ENCODE measurements at places on chromosomes 1 and 21.

DNA sequence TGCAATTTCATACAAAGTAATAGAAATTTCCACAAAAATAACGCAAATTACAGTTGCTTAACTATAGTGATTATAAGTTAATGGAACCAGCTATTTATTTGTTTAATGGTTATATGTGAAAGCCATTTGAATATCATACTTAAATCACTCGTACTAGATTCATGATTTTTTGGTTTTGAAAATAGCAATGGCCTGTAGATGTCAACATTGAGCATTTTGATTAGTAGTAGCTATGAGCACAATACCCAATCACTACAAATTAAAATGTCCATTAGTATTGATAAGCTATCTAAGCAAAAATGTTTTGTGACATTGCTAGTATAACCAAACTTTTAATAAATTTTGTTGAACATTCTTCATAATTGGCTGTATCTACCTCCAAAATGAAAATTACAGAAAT is 10.0 kb downstream of the COL24A1 start:
- DNase-seq, result no peak

DNA sequence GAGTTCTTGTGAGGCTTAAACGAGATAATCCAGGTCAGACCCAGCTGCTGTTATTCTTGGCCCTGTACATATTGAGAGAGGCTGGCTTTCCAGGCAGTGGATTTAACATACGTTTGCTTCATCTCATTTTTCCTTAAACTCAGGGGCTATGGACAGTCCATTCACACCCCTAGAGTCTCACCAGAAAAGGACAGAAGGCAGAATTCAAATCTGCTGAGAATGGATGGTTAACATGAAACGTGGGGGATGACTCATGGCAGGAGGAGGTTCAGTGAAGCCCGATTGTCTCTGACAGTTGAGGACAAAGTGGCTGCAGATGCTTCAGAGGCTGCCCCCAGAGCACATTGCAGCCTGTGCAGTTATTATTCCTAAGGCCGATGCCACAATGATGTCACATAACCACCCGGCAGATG is 39.5 kb downstream of the TGFB2 start:
- no peak for DNase-seq

- DNase-seq, result no peak
Measured at GRCh38 chr1:6245869-6246496, 2.0 kb downstream of the HES3 start.

GRCh38 chr1:102884238-102884637 is 224.1 kb downstream of the COL11A1 start:
- DNase-seq, result no peak

DNA sequence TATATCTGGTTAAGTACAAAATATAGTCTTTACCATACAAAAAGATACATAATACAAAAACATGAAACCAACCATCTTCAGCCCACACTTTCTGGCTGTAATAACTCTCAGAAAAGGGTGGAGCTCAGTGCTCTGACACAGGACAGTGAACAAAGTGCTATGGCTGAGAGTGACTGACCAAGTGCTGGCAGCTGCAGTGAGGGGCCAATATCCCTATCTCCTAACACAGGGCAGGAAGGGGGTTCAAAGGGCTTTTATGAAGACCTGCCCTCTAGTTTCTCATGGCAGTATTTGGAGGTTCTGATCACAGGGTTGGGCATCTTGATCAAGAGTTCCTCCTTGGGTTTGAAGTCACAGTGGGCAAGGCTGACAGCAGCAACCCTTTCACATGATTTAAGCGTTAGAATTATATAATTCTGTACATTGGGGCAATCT is 3.9 kb downstream of the TXNIP start:
- no peak for DNase-seq

DNA sequence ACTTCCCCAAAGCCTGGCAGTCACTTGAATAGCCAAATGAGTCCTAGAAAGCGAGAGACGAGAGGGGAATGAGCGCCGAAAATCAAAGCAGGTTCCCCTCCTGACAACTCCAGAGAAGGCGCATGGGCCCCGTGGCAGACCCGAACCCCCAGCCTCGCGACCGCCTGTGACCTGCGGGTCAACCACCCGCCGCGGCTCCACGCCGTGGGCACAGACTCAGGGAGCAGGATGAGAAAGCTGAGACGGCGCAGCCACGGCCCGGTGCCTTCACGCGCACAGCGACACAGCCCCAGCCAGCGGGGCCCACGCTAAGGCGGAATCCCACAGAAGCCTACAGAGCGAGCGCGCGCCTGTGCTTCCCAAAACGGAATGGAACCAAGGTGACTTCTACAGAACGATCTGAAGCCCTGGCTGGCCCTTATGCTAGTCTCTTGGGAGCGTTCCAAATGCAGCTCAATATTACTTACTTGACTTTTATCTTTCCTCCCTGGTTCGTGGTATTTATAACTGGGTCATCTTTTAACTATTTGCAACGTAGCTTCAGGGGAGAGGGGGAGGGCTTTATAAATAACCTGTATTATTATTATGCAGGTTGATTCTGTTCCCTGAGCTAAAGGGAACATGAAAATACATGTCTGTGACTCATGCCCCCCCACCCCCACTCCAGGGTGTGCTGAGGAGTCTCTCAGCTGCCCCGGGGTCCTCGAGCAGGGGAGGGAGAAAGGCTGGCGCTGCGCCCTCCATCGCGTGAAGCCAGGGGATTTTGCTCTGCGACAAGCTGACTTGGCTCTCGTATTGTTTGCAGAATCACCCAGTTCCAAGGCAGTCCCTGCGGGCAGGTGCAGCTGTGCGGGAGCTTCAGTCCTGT is 1.7 kb downstream of the TSPEAR start:
- no peak for DNase-seq

DNA sequence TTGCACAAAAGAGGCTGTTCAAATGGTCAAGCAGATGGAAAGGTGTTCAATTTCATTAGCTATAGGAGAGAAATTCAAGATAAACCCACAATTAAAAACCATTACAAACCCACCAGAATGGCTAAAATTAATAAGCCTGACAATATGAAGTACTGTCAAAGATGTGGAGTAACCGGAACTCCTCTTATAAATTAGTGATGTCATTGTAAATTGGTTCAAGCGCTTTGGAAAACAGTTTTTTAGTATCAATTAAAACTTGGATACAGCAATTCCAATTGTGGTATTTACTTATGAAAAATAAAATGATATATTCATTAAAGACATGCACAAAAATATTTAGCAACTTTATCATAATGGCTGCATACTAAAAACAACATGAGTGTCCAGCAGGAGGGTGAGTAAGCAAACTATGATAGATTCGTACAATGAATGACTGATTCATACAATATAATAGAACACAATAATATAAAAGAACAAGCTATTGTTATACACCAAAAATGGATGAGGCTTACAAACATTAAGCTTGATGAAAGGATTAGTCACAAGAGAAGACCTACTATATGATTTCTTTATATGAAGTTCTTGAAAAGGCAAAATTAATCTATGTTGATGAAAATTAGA is 38.4 kb upstream of the FGGY start:
- no peak for DNase-seq

GRCh38 chr1:147515045-147515869 is 26.0 kb upstream of the BCL9 start:
- no peak for DNase-seq

DNA sequence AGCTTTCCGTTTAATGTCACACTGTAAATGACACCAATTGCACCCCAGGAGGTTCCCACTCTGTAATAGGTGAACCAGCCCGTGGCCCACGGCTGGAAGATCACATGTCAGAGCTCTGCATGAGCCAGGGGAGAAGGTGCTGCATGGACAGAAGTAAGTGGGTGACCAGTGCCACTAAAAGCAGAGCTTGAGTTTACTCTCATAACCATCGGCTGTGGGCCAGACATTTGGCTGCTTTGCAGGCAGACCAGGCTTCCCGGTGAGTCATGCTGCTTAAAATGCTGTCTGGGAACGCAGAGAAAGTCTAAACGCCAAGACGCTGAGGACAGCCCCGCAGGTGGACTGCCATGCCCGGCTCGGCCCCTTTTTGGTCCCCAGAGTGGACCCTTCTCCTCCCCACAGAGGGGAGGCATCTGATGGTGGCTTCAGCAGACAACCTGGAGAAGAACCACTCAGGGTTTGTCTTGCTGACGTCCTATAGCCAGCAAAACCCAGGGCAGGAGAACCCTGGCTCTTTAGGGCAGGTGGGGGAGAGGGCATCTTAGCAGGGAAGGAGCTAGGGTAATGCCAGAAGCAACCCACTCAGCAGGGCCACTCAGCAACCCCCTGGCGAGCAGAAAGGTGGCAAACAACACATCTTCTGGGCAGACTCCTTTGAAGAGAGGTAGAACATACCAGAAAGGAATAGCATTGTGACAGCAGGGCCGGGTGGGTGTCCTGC is 7.3 kb downstream of the KIAA2013 start:
- no peak for DNase-seq

DNA sequence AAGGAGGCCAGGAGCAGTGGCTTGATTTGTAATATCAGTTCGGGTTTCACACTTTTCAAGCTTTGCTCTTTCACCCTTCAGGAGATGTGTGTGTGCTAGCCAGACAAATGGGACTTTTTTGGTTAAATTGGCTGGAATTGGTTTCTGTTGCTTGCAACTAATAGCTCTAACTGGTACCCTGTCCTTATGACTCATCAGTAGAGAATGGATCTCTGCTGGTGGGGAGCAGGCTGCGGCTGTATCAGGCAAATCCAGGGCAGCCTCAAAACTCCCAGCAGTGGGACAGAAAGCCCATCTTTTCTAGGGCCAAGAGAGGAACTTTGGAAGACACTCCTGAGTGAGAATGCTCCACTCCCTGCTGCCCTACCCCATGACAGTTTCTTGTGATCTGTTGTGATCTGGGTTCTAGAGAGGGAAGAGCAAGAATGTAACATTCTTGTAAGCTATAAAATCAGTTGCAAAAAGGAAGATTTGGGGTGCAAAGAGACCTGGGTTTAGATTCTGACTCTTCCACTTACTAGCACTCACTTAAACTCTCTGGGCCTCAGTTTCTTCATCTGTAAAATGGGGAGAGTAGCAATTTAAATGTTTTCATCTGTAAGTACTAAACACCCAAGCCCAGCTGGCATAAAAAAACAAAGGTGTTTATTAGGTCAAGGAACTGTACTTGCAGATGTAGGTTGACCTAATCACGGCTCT is 257.0 kb upstream of the TMEM51 start:
- no peak for DNase-seq

GRCh38 chr1:94110946-94111740 is 9.8 kb downstream of the ABCA4 start:
- DNase-seq, result no peak

DNA sequence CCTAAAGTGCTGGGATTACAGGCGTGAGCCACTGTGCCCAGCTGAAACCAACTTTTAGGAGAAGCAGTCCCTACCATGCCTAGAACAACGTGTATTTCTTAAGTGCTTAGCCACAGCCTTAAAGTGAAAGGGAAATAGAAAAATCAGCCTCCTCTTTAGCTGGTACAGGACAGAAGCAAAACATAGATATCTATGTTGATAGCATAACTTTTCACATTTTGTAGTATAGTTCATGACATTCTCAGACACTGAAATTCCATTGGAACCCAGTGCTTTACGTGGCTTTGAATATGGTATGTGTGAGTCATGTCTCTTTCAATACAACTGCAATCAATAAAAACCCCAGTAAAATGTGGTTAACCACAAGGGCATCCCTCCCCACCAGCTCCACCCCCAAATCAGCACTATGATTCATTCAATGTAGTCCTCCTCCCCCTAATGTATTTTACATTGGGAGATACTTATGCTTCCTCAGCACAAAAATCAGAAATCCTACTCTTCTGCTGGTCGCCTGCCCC is 32.1 kb downstream of the TGFB2 start:
- DNase-seq, result no peak

DNA sequence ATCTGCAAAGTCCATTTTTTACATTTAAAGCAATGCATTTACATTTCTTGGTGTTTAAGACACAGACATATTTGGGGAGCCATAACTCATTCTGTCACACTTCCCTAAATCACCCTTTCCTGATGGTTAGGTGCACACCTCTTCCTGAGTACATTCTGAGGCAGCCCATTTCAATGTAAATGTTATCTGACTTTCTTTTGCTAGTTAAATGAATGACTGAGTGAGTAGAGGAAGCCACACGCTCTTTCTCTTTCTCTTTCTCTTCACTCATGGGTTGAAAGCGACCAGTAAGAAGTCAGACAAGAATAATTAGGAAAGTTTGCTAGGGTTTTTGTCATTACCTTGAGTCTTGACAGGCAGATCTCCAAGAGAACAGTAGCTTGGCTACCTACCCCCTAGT is 143.1 kb downstream of the S1PR1 start:
- DNase-seq, result no peak

DNA sequence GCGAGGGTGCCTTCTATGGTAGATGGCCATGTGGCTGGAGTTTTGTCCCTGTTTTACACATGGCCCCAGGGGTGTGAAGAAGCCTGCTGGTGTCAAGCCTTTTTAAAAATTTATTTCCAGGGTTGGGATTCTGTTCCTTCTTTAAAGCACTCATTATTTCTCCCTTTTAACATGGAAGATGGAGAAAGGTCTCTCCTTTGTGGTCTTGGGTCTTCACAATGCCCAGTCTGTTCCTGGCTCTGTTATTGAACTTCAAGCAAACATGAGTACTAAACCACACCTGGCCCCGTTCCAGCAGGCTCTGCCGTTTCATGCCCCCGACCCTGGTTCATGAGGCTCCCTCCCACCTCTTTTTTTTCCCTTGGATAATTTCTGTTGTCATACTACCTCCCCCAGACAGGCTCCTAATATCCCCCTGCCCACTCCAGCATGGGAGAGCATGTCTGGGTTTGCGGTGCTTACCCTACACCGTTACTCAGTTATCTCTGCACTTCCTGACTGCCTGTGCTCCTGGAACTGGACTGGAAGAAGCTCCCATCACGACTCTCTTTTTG is 121.2 kb upstream of the KIAA0040 start:
- no peak for DNase-seq

- no peak for DNase-seq
Measured at GRCh38 chr1:241603731-241604245, 36.4 kb downstream of the CHML start.

- DNase-seq, result no peak
Measured at GRCh38 chr21:45761704-45762103, 118.2 kb downstream of the PCBP3 start.

DNA sequence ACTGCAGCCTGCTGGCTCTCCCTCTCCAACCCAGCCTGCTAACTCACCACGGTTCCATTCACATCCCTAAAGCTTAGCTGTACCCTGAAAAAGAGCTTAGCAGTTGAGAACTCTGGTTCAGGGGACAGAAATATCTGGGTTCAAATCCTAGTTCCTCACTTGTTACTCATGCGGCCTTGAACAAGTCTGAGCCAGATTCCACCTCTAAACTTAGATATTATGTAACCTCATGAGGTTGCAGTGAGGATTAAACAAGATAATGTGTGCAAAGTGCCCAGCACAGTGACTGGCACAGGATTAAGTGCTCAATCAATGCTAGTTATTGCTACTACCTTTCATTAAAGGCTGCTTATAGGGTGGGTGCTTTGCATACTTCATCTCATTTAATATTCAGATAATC is 41.3 kb upstream of the DHCR24 start:
- DNase-seq, result no peak

- DNase-seq, result no peak
Measured at GRCh38 chr1:181149326-181150125, 61.0 kb downstream of the IER5 start.

GRCh38 chr1:6235296-6235677 is 477 bp downstream of the ICMT start:
- DNase-seq, result no peak

GRCh38 chr1:185349556-185349955 is 32.5 kb upstream of the IVNS1ABP start:
- no peak for DNase-seq

- no peak for DNase-seq
Measured at GRCh38 chr1:166391279-166392066, 224.7 kb upstream of the FAM78B start.

- DNase-seq, result no peak
Measured at GRCh38 chr21:33434770-33435360, 31.7 kb downstream of the IFNGR2 start.

All from stimulated activated CD8-positive, alpha-beta memory T cell treated with anti-CD3 and anti-CD28 coated beads, Interleukin-4, amount 100 ng/mL, for 1 hour (primary cell).